ENCODE measurements at places on chromosomes 7 and 10.

DNA sequence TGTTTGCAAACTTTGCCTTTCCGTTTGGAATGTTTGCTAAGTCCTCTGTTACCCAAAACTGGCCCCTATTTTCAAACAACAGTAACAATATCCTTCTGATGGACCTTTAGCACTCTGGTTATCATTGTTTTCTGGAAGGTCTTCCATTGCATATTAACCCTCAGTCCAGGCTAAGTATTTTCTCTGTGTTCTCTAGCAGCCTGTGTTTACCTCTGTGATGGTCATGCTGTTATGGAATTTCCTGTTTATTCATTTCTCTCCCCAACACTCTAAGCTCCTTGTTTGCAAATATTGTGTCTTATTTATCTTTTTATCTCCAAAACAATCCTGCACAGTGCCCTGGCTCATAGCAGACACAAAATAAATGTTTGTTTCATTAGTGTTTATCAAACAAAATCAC, 560.3 kb downstream of the ATRNL1 start:
- DNase-seq: no peak

DNA sequence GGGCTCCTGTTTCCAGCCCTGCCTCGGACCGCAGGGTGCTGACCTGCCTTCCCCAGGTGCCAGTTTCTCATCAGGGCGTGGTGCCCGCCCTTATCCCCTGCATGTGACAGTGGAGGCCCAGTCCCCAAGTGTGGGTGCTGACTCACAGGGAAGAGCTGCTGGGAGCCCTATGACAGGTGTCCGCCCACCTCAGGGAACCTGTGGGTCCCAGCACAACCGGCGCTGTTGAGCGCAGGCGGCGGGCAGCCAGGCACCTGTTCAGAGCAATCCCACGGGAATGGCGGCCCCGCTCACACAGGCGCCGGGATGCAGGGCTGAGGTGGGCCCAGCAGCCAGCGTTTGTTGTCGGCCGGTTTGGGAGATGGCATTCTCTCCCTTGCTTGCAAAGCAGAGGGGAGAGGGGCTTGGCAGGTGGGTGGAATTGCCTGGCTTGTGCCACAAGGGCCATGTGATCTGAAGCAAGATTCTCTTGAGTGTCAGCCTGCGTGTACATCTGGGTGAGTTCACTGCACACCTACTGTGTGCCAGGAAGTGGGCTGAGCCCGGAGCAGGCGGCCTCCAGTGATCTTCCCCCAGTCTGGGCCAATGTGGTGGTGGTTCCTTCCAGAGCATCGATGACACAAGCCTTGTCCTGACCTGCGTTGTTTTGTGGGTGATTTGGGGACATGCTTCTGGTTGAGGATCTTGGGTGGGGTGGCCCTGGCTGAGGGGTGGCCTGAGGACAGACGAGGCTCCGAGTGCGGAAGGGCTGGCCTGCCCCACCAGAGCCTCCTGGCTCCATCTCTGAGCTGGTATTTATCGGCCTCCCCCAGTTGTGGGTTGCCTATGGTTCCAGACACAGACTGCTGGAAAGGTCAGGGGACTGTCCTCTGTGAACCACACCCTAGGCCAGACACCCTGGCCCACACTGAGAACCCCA, 2.4 kb downstream of the PWWP2B start:
- no peak for DNase-seq

GRCh38 chr10:100442548-100442947, 20.3 kb upstream of the WNT8B start:
- no peak for DNase-seq

- no peak for DNase-seq
Measured at GRCh38 chr10:68348265-68348741, 15.6 kb upstream of the PBLD start.

DNA sequence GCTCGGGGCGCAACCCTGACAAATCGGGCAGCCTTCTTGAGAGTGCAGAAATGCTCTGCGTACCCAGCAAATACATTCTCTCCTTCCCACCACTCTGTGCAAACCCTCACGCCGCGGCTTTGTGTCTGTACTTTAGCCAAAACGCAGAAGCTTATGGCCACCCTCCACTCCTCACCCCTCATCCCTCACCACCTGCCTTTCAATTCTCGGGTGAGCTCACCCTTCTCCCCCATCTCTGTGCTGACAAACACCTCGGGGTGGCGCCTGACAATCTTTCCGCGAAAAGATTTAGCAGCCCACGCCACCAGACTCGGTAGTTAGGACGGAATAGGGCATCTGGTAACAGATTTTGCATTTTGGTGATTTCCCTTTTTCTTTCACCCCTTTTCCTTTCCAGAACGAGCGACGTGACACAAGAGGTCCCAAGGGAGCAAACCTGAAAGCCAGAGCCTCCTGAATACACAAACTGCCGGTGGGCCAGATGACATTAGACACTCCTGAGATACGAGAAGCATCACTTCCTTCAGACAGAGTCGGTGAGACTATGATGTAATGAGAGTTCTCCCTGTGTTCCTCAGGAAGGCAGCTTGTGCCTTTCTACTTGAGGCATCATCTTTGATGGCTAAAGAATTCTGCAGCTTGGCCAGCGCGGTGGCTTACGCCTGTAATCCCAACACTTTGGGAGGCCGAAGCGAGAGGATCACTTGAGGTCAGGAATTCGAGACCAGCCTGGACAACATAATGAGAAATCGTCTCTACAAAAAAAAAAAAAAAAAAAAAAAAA, 671 bp upstream of the ATAD1 start:
- no peak for DNase-seq

DNA sequence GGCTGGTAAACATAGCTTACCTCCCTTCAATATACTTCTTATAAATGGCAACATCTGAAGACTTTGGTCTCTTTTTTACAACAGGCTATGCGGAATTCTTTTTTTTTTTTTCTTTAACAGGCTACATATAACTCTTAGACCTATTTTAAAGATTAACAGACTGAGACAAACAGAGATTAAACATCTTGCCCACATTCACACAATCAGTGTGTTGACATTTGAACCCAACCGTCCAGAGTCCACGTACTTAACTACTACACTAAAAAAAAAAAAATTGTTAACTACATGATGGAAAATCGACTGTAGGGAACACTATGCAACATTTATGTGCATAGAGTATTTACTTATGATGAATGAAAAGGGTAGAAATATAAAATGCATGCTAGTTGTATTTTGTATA, 298.5 kb downstream of the ELMO1 start:
- no peak for DNase-seq

- DNase-seq: no peak
Measured at GRCh38 chr10:118106426-118106825, 59.7 kb upstream of the RAB11FIP2 start.

- DNase-seq: no peak
Measured at GRCh38 chr10:843703-844102, 87.8 kb downstream of the LARP4B start.

- DNase-seq: no peak
Measured at GRCh38 chr10:118764195-118764594, 9.4 kb upstream of the CACUL1 start.

DNA sequence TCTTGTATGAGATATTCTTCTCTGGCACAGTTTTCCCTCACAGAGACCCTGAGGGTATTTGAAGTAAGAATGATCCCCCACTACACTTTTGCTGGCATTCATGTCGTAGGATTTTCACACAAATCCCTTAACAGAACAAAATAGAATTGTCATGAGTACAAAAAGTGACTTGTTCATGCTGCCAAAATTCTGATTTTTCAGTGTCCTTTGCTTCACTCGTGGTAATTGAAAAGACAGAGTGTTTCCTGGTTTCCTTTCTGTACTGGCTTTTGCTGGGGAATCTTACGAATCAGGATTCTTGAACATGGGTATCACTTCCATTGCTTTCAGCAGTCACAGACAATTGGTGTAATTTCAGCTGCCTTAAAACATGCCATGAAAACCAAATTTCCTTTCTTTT, 756.3 kb downstream of the REEP3 start:
- DNase-seq: no peak

DNA sequence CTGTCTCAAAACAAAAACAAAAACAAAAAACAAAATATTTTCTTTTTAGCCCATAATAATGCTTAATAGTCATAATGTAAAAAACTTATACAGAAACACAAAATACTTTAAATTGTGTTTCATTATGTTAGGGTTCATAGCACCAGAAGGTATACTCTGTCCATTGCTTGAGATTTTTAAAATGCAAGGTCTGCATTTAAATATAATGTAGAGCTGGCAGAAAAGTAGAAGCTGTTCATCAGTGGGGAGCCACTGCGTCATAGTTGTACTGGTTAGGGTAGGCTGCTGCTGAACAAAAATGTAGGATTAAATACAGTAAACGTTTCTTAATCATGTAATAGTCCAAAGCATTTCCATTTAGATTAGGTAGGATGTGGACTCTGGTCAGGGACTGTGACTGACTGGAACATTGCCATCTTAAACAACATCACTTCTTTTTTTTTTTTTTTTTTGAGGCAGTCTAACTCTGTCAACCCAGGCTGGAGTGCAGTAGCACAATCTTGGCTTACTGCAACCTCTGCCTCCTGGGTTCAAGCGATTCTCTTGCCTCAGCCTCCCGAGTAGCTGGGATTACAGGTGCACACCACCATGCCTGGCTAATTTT, 85.2 kb downstream of the ANKIB1 start:
- DNase-seq: no peak

GRCh38 chr10:27865221-27865635, 119.6 kb upstream of the MKX start:
- no peak for DNase-seq

DNA sequence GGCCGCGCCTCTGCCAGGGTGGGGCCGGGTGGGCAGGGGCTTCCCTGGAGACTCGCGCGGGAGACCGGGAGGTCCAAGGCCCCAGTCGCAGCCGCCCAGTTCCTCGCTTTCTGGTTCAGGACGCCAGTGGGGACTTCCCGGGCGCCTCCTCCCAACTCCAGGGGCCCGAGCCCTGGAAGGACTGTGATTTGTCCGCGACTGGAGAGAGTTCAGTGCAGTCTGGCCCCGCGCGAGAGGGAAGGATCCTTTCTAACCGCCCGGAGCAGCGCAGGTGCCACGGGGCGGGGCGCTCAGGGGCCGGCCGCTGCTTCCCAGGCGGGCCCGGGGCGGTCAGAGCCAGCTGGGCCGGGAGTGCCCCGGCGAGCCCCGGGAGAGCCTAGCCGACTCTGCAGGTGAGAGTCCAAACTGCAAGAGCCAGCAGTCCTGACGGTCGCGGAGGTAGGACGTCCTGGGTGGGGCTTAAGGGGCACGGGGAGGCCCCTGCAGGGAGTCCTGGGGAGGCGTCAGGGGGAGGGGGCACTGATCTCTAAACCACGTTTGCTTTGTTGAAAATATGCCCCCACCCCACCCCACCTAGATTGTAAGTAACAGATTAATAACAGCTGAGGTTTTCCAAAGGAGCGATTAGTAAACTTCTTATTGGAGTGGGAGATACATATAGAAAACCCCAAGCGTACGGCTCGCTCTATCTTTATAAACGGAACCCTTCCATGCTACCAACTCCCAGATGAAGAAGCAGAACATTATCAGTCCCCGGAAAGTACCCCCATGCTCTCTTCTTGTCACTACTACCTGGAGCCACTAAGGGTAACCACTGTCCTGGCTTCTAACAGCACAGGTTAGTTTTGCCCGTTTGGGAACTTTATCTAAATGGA, 8.2 kb downstream of the NKX2-3 start:
- no peak for DNase-seq
